ENCODE measurements at places on chromosomes 5 and 9.

GRCh38 chr5:14778792-14779070 lies 92.8 kb downstream of the ANKH start:
- no peak for DNase-seq
- no peak overlapping the region for H3K4me3 ChIP-seq
- H3K27ac ChIP-seq: no peak overlapping the region
- H3K4me1 ChIP-seq: no peaks in the 10 kb centered on the region
- H3K27me3 ChIP-seq: no peaks in the 10 kb centered on the region
- H3K36me3 ChIP-seq: peaks cover 18% of the 10 kb centered on the region

DNA sequence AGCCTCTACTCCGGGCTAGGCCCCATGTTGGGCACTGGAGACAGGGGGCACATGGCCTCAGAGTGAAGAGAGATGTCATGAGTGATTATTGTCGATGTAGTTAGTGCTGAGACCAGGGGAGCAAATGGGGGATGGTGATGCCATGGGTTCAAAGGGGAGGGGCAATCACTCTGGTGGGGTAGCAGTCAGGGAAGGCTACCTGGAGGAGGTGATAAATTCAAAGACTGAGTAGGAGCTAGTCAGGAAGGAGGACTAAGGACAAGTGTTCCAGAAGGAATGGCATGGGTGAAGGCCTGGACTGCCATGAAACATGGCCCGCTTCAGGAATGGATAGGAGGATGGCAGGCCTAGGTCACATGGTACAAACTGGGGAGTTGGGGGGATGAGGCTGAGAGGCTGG lies 41.6 kb downstream of the C9orf50 start:
- H3K27ac ChIP-seq: no peak overlapping the region
- no peak overlapping the region for H3K4me3 ChIP-seq
- no peak for DNase-seq

GRCh38 chr5:606526-607399 lies 5.4 kb upstream of the CEP72 start:
- DNase-seq: no peak
- H3K27ac ChIP-seq: no peak overlapping the region
- peaks cover 8% of the 10 kb centered on the region for H3K27me3 ChIP-seq
- H3K4me3 ChIP-seq: no peak overlapping the region
- H3K36me3 ChIP-seq: no peaks in the 10 kb centered on the region
- peaks cover 15% of the 10 kb centered on the region for H3K4me1 ChIP-seq

- peaks cover 5% of the 10 kb centered on the region for H3K27me3 ChIP-seq
- no peaks in the 10 kb centered on the region for H3K4me1 ChIP-seq
- no peaks in the 10 kb centered on the region for H3K36me3 ChIP-seq
Measured at GRCh38 chr9:38689678-38690077, 30.3 kb downstream of the FAM240B start.

GRCh38 chr5:6728011-6728794 lies 15.0 kb downstream of the TENT4A start:
- H3K4me1 ChIP-seq: peaks cover 81% of the 10 kb centered on the region
- no peaks in the 10 kb centered on the region for H3K27me3 ChIP-seq
- DNase-seq: no peak
- no peak overlapping the region for H3K4me3 ChIP-seq
- H3K36me3 ChIP-seq: peaks cover 20% of the 10 kb centered on the region
- H3K27ac ChIP-seq: no peak overlapping the region

- H3K4me3 ChIP-seq: no peak overlapping the region
- H3K36me3 ChIP-seq: peaks cover under 1% of the 10 kb centered on the region
- H3K27me3 ChIP-seq: no peaks in the 10 kb centered on the region
Measured at GRCh38 chr5:102981957-102982635, 137.8 kb downstream of the GIN1 start.

GRCh38 chr5:6206501-6206900 lies 171.8 kb downstream of the MED10 start:
- H3K4me1 ChIP-seq: no peaks in the 10 kb centered on the region
- H3K27me3 ChIP-seq: no peaks in the 10 kb centered on the region
- no peak overlapping the region for H3K27ac ChIP-seq

GRCh38 chr9:133998915-133999595 lies 6.9 kb upstream of the VAV2 start:
- H3K27ac ChIP-seq: no peak overlapping the region
- peaks cover 6% of the 10 kb centered on the region for H3K4me1 ChIP-seq
- no peaks in the 10 kb centered on the region for H3K36me3 ChIP-seq

All from CD4-positive, alpha-beta T cell (primary cell).